ENCODE measurements at places on chromosomes 6 and 20. TPM values are rescaled to one million over a fixed set of nuclear protein-coding genes. Genes with fewer than 3 reads are reported as not detected.

The OXT gene
- polyA plus RNA-seq = 0.64 TPM

The DPPA5 gene
- polyA plus RNA-seq = not detected

The SULF2 gene
- 77.4 TPM for polyA plus RNA-seq

The NHSL1 gene
- 17.3 TPM for polyA plus RNA-seq

The BMP7 gene
- 102 TPM for polyA plus RNA-seq

The KCNS1 gene
- polyA plus RNA-seq = 0.42 TPM

The COX4I2 gene
- polyA plus RNA-seq = 3.0 TPM

The COL9A3 gene
- 20.8 TPM for polyA plus RNA-seq

The PRSS35 gene
- polyA plus RNA-seq = 36.7 TPM

The SYNJ2 gene
- polyA plus RNA-seq = 11.0 TPM

The TNXB gene
- 7.9 TPM for polyA plus RNA-seq

The DDAH2 gene
- polyA plus RNA-seq = 188 TPM

The GSTA4 gene
- polyA plus RNA-seq = 101 TPM

The KIF25 gene
- polyA plus RNA-seq = 0.44 TPM

The TRIM10 gene
- polyA plus RNA-seq = 0.39 TPM

The KIFC1 gene
- 50.3 TPM for polyA plus RNA-seq

The TPD52L1 gene
- polyA plus RNA-seq = 100 TPM

The RHAG gene
- polyA plus RNA-seq = 2.2 TPM

The NEU1 gene
- polyA plus RNA-seq = 79.3 TPM

The GPR63 gene
- polyA plus RNA-seq = 3.4 TPM

The KCNK15 gene
- 0.18 TPM for polyA plus RNA-seq

The NOL7 gene
- 87.8 TPM for polyA plus RNA-seq

The LAMA2 gene
- polyA plus RNA-seq = 33.6 TPM

The GOPC gene
- 70.1 TPM for polyA plus RNA-seq

The TRIM15 gene
- 0.16 TPM for polyA plus RNA-seq

The PRDM13 gene
- polyA plus RNA-seq = not detected

The FAM83C gene
- polyA plus RNA-seq = not detected

The MCCD1 gene
- 17.9 TPM for polyA plus RNA-seq

The GTSF1L gene
- not detected for polyA plus RNA-seq

The ZSCAN31 gene
- 9.9 TPM for polyA plus RNA-seq

The SPATA2 gene
- 11.1 TPM for polyA plus RNA-seq

The TMEM74B gene
- polyA plus RNA-seq = 2.5 TPM

The ERVFRD-1 gene
- polyA plus RNA-seq = 0.30 TPM

The KIF6 gene
- 4.0 TPM for polyA plus RNA-seq

The TGM3 gene
- polyA plus RNA-seq = 0.65 TPM

The NEURL2 gene
- polyA plus RNA-seq = 4.7 TPM

The METTL24 gene
- polyA plus RNA-seq = 14.6 TPM

The SPDEF gene
- polyA plus RNA-seq = 0.17 TPM

The JPH2 gene
- polyA plus RNA-seq = 1.4 TPM

The PRPH2 gene
- 3.6 TPM for polyA plus RNA-seq

The TCF15 gene
- polyA plus RNA-seq = 1.3 TPM

The EPB41L1 gene
- polyA plus RNA-seq = 68.1 TPM

The POLH gene
- polyA plus RNA-seq = 25.3 TPM

The NXT1 gene
- polyA plus RNA-seq = 17.5 TPM

The ENPP4 gene
- polyA plus RNA-seq = 16.5 TPM

The IMPG1 gene
- 4.8 TPM for polyA plus RNA-seq

The SOX12 gene
- 35.2 TPM for polyA plus RNA-seq

The CTCFL gene
- polyA plus RNA-seq = 2.7 TPM

The TP53TG5 gene
- 1.2 TPM for polyA plus RNA-seq

Measured in renal cortex interstitium (tissue), 15 donors.